ENCODE measurements at places on chromosomes 1 and 21.

DNA sequence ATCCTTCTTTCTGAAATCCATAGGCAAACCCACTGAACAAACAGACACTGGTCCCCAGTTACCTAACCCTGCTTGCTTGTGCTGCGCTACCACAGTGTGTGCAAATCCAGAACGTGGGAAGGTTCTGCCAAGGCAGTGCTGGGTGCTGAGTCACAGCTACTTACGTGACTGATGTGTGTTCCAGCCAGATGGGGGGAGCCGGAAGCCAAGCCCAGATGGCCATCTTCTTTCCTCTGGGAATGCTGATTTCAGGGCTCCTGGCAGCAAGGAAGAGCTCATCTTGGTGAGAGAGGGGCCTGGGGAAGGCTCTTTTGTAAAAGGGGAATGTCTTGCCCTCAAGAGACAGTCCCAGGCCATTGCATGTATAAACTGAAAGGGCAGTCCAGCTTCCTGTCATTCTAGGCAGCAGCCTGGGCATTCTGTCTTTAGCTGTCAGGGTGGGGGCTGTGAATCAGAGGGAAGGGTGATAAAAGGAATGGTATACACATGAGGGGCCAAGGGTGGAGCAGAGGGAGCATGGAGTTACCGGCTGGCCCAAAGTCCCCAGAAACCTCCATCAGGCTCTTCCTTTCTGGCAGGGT is 54.1 kb downstream of the CD46 start:
- DNase-seq = no peak

DNA sequence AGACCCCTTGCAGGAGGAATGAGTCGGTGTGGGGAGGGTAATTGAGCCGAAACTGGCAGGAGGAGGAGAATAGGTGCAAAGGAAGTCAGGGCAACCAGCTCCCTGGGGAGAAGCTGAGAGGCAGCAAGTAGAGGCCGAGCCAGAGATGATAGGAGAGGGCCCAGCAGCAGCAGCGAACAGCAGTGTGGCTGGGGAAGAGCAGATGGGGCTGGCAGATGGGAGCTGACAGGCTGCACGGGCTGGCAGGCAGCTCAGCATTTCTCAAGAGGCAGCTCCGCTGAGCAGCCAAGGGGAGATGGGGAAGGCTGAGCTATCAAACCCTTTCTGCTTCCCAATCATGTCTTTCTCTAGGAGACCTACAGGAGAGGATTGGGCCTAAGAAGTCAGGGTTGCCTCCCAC is 158.2 kb downstream of the TRIM33 start:
- DNase-seq = no peak

- no peak for DNase-seq
These were observed 1326.0 kb downstream of the PLA2G4A start for GRCh38 chr1:188154761-188155160.

DNA sequence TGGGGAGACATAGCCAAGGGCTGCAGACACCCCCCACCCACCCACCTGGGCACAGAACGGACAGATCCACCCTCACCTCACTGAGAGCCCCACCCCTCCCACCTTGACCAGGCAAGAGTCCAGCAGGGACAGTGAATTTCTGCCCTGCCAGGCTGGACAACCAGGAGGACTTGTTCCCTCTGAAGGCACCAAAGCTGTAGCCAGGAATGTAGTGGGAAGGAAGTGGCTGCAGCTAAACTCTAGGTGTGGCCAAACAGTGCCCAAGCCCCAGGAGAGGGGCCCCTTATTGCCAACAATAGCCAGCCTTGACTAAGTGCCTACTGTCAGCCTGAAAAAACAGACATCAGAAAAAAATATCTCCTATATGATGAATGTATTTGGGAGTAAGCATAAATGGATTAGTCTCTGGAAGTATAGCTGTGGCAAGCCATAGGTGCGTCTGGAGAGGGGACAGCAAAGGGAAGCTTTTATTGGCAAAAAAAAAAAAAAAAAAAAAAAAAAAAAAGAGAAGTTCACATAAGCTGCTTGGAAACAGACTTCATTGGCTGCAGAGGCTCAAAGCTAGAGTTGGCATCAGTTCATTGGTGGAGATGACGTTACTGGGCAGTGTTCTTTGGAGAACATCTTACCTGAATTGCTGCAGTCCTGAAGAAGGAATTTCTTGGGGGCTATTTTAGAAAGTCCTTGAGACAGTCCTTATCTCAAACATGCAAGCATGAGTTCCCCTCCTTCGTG is 64.1 kb upstream of the TMEM51 start:
- no peak for DNase-seq

- DNase-seq = no peak
These were observed 3.0 kb upstream of the PKN2 start for GRCh38 chr1:88680911-88681622.

DNA sequence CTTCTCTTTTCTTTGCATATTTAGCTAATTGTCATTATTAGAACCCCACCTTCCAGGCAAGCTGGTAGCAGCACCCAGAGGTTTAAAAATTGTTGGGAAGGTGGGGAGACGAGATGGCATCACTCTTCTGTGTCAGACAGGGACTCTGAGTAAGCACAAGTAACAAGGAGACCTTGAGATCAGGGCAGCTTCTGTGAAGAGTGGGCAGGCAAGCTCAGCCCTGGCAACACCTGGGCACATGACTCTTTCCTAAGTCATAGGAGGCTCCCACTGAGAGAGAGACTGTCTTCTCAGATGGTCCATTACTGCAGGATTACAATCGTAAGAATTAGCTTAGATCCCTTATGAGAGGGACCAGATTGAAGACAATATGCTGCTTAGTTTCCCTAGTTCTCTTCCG is 183.5 kb downstream of the BRINP2 start:
- no peak for DNase-seq

DNA sequence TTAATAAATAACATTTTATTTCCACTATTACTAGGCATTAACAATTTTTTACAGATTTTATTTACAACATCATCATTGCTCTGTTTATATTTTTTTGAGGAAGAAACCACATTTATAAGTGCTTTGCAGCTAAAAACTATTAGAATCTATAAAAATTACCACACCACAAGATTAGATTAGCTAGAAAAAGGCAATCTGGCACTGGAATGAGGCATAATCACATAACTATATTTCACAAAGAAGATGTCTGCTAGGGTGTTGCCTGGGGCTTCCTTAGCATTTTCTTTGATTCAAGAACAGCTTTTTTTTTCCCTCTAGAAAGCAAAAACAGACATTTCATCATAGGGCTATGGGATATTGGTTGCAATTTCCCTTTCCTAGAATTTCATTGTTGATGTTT is 2169.2 kb downstream of the MRPL39 start:
- no peak for DNase-seq

All from NCI-H1417 (cell line).